ENCODE measurements at places on chromosomes 5 and 9. TPM values are rescaled to one million over a fixed set of nuclear protein-coding genes. Genes with fewer than 3 reads are reported as not detected.

GLRA1 gene
- 0.10 TPM for polyA plus RNA-seq

BTNL9 gene
- polyA plus RNA-seq: 7.0 TPM

SLC12A2 gene
- 42.5 TPM for polyA plus RNA-seq

CHSY3 gene
- polyA plus RNA-seq: 4.8 TPM

ADAMTS13 gene
- polyA plus RNA-seq: 9.3 TPM

ENTREP1 gene
- 2.8 TPM for polyA plus RNA-seq

GCNT1 gene
- 5.6 TPM for polyA plus RNA-seq

PHF24 gene
- polyA plus RNA-seq: 0.13 TPM

HSPA4 gene
- polyA plus RNA-seq: 139 TPM

ZNF608 gene
- 66.7 TPM for polyA plus RNA-seq

SIT1 gene
- 0.43 TPM for polyA plus RNA-seq

PTGDS gene
- 104 TPM for polyA plus RNA-seq

CBY3 gene
- polyA plus RNA-seq: 0.36 TPM

SOX30 gene
- 0.69 TPM for polyA plus RNA-seq

SVEP1 gene
- polyA plus RNA-seq: 7.4 TPM

PDE8B gene
- 8.1 TPM for polyA plus RNA-seq

GALNT12 gene
- polyA plus RNA-seq: 7.9 TPM

DMGDH gene
- 20.8 TPM for polyA plus RNA-seq

RNF224 gene
- polyA plus RNA-seq: 9.4 TPM

SLC2A6 gene
- polyA plus RNA-seq: 1.7 TPM

C9orf153 gene
- polyA plus RNA-seq: not detected

CCL19 gene
- polyA plus RNA-seq: 1.6 TPM

ZNG1F gene
- 17.6 TPM for polyA plus RNA-seq

CLIC3 gene
- polyA plus RNA-seq: 0.28 TPM

FAT2 gene
- 5.5 TPM for polyA plus RNA-seq

PLPPR1 gene
- polyA plus RNA-seq: 20.5 TPM

SLC6A19 gene
- polyA plus RNA-seq: 42.2 TPM

AQP3 gene
- 51.4 TPM for polyA plus RNA-seq

PAEP gene
- polyA plus RNA-seq: not detected

PCDHGA1 gene
- polyA plus RNA-seq: 1.3 TPM

EDIL3 gene
- 51.8 TPM for polyA plus RNA-seq

TMEM252 gene
- polyA plus RNA-seq: 5.1 TPM

Measured in right renal pelvis (tissue), 4 donors.